ENCODE measurements at places on chromosomes 5 and 9.

- DNase-seq, result peak; percentile 12
Observed at GRCh38 chr9:20921362-20921761, 110.1 kb downstream of the HACD4 start.

- DNase-seq, result no peak
Observed at GRCh38 chr9:98923451-98924123, 20.1 kb upstream of the COL15A1 start.

DNA sequence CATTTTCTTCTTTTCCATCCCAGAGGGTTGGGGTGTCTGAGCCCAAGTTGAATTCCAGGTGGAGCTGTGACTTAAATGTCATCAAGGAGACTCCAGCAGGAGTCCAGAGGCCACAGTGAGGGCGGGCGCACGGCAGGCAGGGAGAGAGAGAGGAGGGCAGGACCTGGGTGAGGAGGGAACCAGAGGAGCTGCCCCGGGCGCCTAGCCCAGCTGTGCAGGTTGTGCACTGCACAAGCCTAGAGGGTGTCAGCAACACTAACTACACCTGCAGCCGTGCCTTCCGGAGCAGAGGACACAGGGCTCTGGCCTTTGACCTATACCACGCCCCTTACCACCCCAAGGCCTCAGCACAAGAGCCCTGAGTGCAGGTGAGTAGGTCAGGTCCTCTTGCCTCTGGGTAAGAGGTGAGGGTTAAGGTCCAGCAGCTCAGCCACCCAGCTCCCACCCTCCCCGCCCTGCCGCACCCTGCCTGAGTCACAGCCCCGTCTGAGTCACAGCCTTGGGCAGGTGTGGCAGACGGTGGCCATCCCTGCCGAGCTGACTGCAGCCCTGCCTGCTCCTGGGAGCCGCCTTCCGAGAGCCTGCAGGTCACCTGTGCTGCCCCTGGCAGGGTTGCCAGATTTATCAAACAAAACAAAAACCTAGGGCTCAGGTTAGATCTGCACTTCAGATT lies 6.4 kb upstream of the AGPAT2 start:
- peak; percentile 24 for DNase-seq

DNA sequence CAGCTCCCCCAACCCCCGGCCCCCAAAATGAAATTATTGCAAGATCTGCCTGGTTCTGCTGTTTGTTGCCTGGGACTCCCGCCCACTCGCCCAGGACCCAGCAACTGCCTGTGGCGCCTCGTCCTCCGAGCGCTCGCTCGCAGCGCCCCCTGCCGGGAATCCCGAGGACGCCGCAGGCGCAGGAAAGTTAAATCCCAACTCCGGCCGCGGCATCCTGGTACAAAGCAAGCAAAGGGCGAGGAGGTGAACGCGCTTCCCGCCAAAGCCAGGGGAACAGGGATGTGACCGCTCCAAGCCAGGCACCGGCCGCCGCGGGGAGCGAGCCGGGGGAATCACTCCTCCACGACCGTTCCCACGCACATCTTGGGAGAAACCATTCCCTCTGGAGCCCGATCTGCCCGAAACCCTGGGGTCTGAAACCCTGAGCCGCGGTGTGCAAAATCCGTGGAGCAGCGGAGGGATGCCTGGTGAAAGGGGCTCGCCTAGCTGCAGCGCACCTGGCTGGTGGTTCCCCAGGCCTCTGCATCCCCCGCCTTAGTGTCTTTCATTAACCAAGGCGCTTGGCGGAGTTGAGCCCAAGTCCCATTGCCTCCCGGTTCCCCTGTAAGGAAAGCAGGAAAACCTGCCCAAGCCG lies 1.3 kb downstream of the SEMA5A start:
- peak; percentile 81 for DNase-seq

DNA sequence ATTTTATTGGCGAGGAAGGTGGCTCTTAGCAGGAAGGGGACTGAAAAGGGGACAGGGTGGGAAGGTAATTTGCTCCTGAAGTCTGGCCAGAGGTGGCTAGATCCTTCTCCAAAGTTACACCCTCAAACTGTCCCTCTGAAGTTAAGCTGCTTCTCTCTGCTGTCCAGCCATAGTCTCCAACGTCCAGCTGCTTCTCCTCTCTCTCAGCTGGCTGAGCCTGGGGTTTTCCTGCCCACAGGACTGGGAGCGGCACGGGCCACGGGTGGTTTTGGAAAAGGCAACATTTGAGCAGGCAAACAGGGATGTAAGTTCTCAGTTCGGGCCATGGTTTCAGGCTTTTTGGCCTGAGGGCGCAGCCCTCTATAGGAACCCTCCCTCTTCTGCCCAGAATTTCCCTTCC lies 128.3 kb downstream of the YIPF5 start:
- no peak for DNase-seq

All from HFFc6 (cell line).